ENCODE measurements at places on chromosomes 6 and 20.

DNA sequence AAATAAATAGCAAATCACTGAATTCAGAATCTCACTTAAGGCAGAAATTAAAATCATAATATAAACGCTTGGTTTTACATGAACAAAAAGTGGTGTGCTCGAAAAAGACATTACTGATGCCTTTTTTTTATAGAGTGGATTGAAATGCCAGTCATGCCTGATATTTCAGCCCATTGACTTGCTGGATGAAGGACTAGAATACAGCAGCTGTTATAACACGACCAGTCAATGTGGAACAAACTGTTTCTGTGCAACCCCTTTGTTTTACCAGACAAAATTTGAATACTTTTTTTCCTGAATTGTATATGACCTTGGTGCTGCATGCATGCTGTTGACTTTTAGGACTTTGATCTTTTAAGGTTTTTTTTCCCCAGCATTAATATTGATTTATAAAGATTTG lies 150.0 kb downstream of the QKI start:
- ATAC-seq, result no peak

DNA sequence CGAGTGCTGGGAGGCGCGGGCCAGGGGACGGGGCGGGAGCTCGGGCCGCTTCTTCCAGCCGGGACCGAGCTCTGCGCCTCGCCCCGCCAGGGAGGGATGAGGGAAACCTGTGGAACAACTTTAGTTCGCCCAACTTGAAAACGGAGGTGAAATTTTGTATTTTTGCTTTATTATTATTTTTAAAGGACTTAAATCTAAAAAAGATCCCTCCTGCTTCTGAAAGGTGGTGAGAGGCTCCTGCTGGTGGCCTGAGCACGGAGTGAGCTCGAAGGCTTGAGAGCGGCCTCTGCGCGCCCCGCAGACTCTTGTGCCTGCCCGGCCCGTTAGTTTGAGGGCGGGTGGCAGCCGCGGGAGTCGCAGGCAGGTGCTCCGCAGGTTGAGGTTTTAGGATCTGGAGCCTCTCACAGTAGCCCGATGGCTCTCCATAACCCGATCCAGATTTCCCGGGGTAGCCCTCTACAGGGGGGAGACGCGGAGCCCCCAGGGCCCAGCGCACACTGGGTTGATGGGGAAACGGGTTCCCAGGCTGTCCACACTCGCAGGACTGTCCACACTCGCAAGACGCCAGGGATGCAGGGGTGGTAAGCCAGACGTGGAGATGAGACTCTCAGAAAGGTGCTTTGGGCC lies 46.2 kb upstream of the SUPT3H start:
- ATAC-seq, result no peak

DNA sequence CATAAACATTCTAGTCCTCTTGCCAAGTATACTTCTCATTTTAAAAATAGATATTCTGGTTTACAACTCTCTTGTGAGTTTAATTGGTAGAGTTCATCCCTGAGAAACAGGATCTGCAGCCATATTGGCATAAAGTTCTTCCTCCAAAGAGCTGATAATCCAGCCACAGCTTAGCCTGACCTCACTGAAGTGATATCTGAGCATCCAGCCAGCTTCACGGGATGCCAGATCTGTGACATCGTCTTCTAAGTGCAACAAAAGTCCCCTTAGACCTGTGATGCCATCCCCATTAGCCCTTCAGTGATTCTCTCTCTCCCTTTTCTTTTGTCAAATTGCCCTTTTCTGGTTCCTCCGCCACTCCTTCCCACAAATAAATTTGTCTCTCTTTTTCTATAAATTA lies 180.6 kb upstream of the STXBP5 start:
- ATAC-seq, result no peak

- no peak for ATAC-seq
Observed at GRCh38 chr6:30511169-30511546, 21.8 kb downstream of the HLA-E start.

DNA sequence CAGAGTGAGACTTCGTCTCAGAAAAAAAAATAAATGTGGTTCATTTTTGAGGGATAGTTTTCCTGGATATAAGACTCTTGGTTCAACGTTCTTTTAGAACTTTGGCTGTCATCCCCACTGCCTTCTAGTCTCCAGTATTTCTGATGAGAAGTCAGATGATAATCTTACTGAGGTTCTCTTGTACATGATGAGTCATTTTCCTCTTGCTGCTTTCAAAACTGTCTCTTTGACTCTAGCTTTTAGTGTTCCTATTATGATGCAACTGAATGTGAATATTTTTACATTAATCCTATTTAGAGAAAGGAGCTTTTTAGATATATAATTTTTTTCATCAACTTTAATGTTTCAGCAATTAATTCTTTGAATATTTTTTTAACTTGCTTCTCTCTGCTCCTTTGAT lies 46.0 kb upstream of the OR14J1 start:
- no peak for ATAC-seq

DNA sequence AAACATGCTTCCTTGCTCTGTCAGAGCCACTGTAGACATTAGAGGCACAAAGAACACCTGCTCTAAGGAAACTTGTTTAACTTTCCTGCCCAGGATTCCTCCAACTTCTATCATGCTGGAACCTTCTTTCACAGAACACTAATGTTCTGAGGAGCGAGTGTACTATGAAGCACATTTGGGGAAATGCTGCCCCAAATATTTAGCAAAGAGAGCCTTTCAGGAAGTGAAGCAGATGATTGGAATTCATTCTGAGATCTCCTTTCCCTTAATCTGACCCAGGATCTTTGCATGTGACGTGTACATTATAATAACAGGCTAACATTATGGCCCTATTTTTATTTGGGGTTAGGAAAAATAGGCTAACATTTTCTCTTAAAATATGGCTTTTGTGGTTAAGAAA lies 21.0 kb upstream of the FYN start:
- ATAC-seq, result peak; percentile 53

DNA sequence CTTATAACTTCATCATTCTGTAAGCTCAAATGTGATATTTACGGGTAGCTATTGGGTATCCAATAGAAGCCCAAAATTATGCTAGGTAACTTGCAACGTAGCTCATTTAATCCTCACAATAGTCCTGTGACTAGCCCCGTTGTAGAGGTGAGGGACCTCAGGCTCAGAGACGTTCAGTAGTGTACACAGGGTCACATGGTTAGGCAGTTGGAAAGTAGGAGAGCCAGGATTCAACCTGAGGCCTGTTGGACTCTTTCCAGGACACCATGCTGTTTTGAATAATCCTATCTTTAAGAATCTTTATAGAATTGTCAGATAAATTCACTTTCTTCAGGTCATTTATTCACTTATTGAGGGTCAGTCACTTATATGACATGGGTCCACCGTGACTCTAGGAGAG lies 9.2 kb upstream of the ELOVL2 start:
- ATAC-seq, result no peak

- ATAC-seq, result no peak
Observed at GRCh38 chr20:11332381-11332780, 585.3 kb upstream of the BTBD3 start.

Measured in motor neuron (in vitro differentiated cells).